ENCODE measurements at places on chromosomes 5 and 9.
A peak's percentile ranks its signal among the peaks of the same experiment; 100 is the strongest.

DNA sequence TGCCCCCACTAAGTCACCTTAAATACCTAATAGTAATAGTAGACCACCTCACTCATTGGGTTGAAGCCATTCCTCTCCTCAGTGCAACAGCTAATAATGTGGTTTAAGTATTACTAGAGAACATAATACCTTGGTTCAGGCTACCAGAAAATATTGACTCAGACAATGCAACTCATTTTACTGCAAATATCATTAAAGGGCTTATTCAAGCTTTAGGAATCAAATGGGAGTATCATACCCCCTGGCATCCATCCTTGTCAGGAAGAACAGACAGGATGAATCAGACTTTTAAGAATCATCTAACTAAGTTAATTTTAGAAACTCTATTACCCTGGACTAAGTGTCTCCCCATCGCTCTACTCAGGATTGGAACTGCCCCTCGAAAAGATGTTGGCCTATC lies 6.8 kb upstream of the RNF180 start:
- DNase-seq, result no peak

GRCh38 chr9:37373621-37374020 lies 48.9 kb upstream of the GRHPR start:
- no peak for DNase-seq

DNA sequence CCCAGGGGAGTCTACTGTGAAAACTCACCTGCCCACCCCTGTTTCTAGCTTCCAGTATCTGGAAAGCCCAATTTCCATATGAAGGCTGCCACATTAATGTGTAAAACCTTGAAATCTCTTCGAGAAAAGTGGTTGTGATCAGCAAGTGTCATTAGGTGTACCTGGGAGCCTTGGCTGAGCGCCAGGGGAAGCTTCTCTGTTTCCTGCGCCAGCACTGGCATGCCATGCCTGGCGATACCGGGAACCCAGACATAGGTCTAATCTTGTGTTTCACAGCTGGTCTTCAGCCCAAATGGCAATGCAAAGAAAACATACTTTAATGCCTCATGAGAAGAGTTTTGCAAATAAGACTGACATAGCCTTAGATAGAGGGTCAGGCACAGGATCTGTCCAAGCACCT lies 101.6 kb downstream of the TENT4A start:
- no peak for DNase-seq

DNA sequence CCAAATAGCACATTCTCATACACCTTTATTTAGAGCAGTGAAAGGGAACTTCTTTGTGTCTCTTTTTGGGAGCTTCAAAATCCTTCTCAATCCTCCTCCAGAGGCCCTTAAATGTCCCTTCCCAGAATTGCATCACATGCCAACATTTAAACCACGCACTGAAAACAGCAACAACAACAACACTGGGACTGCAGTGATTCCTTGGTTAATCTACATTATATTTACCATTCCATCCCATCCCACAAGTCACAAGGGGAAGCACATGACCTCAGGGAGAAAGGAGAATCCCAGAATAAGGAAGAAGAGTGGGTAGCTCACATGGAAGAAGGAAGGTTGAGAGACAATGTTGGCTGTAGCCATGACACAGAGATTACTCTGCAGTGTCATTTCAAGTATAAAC lies 41.1 kb downstream of the ELOVL7 start:
- no peak for DNase-seq

DNA sequence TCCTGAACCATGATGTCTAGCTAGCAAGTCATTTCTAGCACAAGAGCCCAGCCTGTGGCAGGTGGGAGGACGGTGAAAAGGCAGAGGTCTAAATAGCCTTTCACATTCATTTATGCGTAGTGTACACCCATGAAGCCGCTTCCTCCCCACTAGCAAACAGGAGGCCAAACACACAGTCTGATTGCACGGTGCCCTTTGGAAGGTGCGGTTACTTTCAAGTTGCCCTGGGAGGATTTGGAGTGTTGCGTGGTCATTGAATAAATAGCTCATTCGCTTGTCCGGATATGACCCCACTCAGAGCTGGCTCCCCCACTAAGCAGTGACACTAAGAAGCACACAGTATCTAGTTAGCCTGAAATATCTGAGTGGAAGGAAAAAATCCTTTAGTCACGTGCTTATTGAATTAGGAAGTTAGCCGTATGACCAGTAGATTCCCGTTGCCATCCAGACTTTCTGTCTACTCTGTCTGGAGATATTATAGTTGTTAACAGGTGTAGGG lies 664 bp upstream of the ARSB start:
- peak; percentile 65 for DNase-seq

DNA sequence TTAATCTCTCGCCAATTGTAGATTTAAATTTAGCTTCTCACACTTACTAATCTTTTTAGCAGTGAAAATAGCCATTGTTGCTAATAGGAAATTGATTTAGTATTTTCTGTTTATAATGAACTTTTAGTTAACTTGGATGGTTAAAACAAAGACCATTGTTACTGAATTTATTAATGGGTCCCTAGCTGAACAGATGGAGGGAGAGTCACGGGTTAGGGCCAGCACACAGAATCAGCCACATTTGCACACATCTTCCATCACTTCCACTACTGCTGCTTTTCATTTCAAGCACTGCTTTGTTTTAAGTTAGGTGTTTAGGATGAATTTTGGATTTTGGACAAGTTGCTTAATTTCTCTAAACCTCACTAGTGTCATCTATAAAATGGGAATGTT lies 125.9 kb upstream of the ADAMTSL1 start:
- DNase-seq, result no peak

- DNase-seq, result no peak
Observed at GRCh38 chr5:14008819-14009311, 64.4 kb upstream of the DNAH5 start.

- peak; percentile 20 for DNase-seq
Observed at GRCh38 chr9:71446473-71447411, 321.6 kb downstream of the CEMIP2 start.

DNA sequence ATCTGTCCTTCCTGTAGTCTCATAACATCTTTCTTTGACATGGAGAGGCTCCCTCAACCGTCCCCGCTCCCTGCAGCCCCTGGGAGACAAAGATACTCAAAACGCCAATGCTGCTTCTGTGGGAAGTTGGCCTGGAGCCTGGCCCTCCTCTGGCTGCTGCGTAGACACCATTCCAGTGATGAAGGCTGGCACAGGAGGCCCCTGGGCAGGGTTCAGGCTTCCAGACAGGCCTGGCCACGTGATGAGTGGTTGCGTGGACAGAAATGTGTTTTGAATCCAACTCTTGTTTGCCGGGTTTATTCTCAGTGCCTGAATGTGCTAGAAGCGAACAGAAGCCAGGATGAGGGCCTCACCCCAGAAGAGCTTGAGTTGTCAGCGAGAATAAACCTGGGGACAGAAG lies 43.2 kb upstream of the NKX2-5 start:
- DNase-seq, result no peak

DNA sequence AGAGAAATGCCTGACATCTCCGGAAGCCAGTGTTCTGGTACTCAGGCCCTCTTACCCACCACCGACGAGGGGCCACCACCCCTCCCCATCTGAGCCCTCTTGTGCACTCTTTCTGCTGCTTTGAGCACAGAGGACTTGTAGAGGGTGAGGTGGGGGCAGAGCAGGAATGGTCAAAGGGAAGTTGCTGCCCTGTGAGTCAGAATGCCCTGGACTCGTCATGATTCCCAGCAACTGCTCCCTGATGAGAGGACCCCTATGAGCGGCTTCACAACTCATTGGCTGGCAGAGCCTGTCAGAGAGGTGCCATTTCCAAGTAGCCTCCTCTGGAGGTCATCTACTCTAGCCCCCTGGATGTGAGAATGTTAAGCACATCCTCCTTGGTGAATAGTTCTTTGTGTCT lies 845 bp downstream of the ECSCR start:
- no peak for DNase-seq

- no peak for DNase-seq
Observed at GRCh38 chr5:178246624-178247279, 14.2 kb upstream of the PHYKPL start.

- no peak for DNase-seq
Observed at GRCh38 chr9:95138474-95138873, 179.0 kb downstream of the FANCC start.
